CD8-positive, alpha-beta memory T cell (primary cell): ENCODE measurements at places on chromosomes 12 and 14. TPM values are rescaled to one million over a fixed set of nuclear protein-coding genes. Genes with fewer than 3 reads are reported as not detected.

GRCh38 chr14:21204167-21205025, 48.5 kb upstream of the OR5AU1 start:
- no peak for DNase-seq

GRCh38 chr14:49483268-49483667, 102.9 kb downstream of the RPS29 start:
- no peak for DNase-seq

DNA sequence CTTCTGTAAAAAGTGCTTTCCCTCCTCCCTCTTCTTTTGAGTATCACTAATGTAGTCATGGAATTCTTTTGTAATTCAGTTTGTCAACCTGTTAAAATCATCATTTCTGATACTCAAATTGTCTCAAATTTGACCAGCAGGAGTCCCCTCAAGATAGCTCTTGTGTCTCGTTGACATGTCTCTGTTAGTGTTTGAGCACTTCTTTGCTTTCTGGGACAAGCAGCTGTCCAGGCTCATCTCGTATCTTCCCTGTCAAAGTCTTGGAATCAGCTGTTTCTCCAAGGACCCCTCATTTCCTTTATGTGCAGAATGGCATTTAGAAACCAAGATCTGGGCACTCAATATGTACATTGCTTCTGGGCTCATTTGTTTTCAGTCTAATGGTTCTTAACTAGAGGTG, 10.7 kb downstream of the CIPC start:
- DNase-seq, result no peak

- no peak for DNase-seq
These were observed 96.5 kb downstream of the BCAT1 start for GRCh38 chr12:24852420-24852819.

GRCh38 chr14:85112762-85113161, 417.2 kb upstream of the FLRT2 start:
- no peak for DNase-seq

- DNase-seq, result no peak
These were observed 276.8 kb downstream of the PCNX1 start for GRCh38 chr14:71183876-71184689.

DNA sequence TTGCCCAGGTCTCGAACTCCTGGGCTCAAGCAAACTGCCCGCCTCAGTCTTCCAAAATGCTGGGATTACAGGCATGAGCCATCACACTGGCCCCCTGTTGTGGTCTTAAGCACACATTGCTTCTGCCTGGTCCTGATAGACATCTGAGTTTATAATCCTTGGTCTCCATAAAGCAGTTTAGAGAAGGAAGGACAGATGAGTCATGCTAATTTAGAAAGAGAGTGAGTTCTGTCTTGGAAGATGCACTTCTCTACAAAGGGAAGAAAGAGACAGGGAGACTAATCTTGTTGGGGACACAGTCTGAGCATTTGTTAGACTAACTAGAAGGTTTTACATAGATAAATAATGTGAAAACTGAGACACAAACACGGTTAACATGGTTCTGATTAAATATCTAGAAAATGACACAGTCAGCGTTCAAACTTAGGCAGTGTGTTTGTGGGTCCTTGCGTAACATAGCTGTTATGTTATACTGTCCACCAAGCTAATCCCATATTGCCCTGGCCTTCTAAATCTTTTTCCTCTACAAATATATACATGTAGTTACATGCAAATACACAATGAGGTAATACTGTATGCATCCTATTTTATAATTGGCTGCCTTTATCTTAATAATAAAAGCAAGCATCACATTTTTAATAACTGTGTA, 31.0 kb downstream of the SAMD4A start:
- DNase-seq, result no peak

GRCh38 chr12:1791104-1791841, 29.1 kb upstream of the LRTM2 start:
- DNase-seq, result peak; percentile 71

DNA sequence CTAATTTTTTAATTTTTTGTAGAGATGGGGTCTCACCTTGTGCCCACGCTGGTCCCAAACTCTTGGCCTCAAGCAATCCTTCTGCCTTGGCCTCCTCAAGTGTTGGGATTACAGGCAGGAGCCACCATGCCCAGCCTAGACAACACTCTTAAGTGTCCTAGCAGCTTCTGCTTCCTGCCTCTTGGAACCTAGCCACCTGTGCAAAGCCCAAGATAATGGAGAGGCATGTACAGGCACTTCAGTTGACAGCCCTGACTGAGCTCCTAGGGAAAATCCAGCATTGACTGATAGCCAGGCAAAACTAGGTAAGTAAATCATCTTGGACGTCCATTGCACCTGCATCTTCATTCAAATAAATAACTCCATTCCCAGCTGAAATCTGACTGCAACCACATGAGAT, 15.5 kb downstream of the COX14 start:
- no peak for DNase-seq

ZNF664 gene
- polyA plus RNA-seq, result 10.8 TPM

TSPAN11 gene
- polyA plus RNA-seq, result not detected

PUS7L gene
- polyA plus RNA-seq, result 26.3 TPM
